Renal cortex interstitium (tissue), 15 donors: ENCODE measurements at places on chromosomes 1 and 21. TPM values are rescaled to one million over a fixed set of nuclear protein-coding genes. Genes with fewer than 3 reads are reported as not detected.

The BRDT gene
- polyA plus RNA-seq: not detected

The TFAP2E gene
- polyA plus RNA-seq: 1.0 TPM

The SMG5 gene
- polyA plus RNA-seq: 66.5 TPM

The LRRC38 gene
- 0.11 TPM for polyA plus RNA-seq

The OR2AK2 gene
- not detected for polyA plus RNA-seq

The ATP6V1G3 gene
- polyA plus RNA-seq: 6.7 TPM

The FAM163A gene
- polyA plus RNA-seq: 0.90 TPM

The LMX1A gene
- polyA plus RNA-seq: not detected

The UHMK1 gene
- polyA plus RNA-seq: 44.2 TPM

The SFT2D2 gene
- 17.3 TPM for polyA plus RNA-seq

The LRRC53 gene
- polyA plus RNA-seq: not detected

The PAQR6 gene
- polyA plus RNA-seq: 5.1 TPM

The FCRL1 gene
- 0.48 TPM for polyA plus RNA-seq

The OR6P1 gene
- polyA plus RNA-seq: not detected

The FLG gene
- polyA plus RNA-seq: 1.9 TPM

The TMPRSS2 gene
- 29.0 TPM for polyA plus RNA-seq

The HMGCS2 gene
- polyA plus RNA-seq: 70.2 TPM

The VSIG8 gene
- polyA plus RNA-seq: 0.30 TPM

The TESK2 gene
- 6.4 TPM for polyA plus RNA-seq

The KMO gene
- 20.2 TPM for polyA plus RNA-seq

The AKR7A3 gene
- 1.3 TPM for polyA plus RNA-seq

The ZNF683 gene
- not detected for polyA plus RNA-seq

The PRRX1 gene
- polyA plus RNA-seq: 1.4 TPM

The MINDY1 gene
- 38.9 TPM for polyA plus RNA-seq

The XCL2 gene
- 0.47 TPM for polyA plus RNA-seq

The CIART gene
- 10.7 TPM for polyA plus RNA-seq

The PROK1 gene
- 0.12 TPM for polyA plus RNA-seq

The BCL2L15 gene
- 0.47 TPM for polyA plus RNA-seq

The OVAAL gene
- polyA plus RNA-seq: not detected

The CD5L gene
- not detected for polyA plus RNA-seq

The SERBP1 gene
- 370 TPM for polyA plus RNA-seq

The IFI44L gene
- polyA plus RNA-seq: 6.6 TPM

The UQCRH gene
- 472 TPM for polyA plus RNA-seq

The CLDN17 gene
- polyA plus RNA-seq: not detected

The PLPPR5 gene
- 1.7 TPM for polyA plus RNA-seq

The GPR25 gene
- polyA plus RNA-seq: 0.09 TPM

The HES2 gene
- 0.89 TPM for polyA plus RNA-seq

The NCAM2 gene
- 7.0 TPM for polyA plus RNA-seq

The RRP1 gene
- polyA plus RNA-seq: 31.7 TPM

The DMBX1 gene
- polyA plus RNA-seq: 0.05 TPM

The FCRL6 gene
- 0.32 TPM for polyA plus RNA-seq

The RIPPLY3 gene
- polyA plus RNA-seq: 1.9 TPM

The CASQ1 gene
- polyA plus RNA-seq: 0.33 TPM

The SERPINC1 gene
- 0.40 TPM for polyA plus RNA-seq

The CELSR2 gene
- polyA plus RNA-seq: 34.9 TPM

The DENND2D gene
- polyA plus RNA-seq: 22.6 TPM

The ARL8A gene
- 41.4 TPM for polyA plus RNA-seq

The OR2G6 gene
- 0.11 TPM for polyA plus RNA-seq

The SLC19A1 gene
- 53.5 TPM for polyA plus RNA-seq

The PLA2G5 gene
- not detected for polyA plus RNA-seq

The COL6A2 gene
- 284 TPM for polyA plus RNA-seq

The MYBPH gene
- 0.23 TPM for polyA plus RNA-seq
